ENCODE measurements at places on chromosomes 12 and 14. TPM values are rescaled to one million over a fixed set of nuclear protein-coding genes. Genes with fewer than 3 reads are reported as not detected.

Gene TGM1
- total RNA-seq = 5.7 TPM

Gene SLC16A7
- total RNA-seq = 39.7 TPM

Gene DTD2
- total RNA-seq = 16.7 TPM

Gene CBLN3
- total RNA-seq = 3.2 TPM

Gene RPGRIP1
- total RNA-seq = not detected

Gene DHRS2
- not detected for total RNA-seq

Gene SLC11A2
- 40.9 TPM for total RNA-seq

Gene TMEM253
- not detected for total RNA-seq

Gene CYP27B1
- total RNA-seq = 2.4 TPM

Gene KERA
- not detected for total RNA-seq

Gene GLIPR1L1
- not detected for total RNA-seq

Gene OR5AU1
- not detected for total RNA-seq

Gene CAPZA3
- not detected for total RNA-seq

Gene PTHLH
- not detected for total RNA-seq

Gene COX6A1
- total RNA-seq = 248 TPM

Gene ATN1
- 31.3 TPM for total RNA-seq

Gene HNRNPA1
- total RNA-seq = 1,247 TPM

Gene ARHGDIB
- 1,244 TPM for total RNA-seq

Gene PAN2
- total RNA-seq = 115 TPM

Gene IFT81
- 1.7 TPM for total RNA-seq

Gene CBX5
- total RNA-seq = 113 TPM

Gene TMEM121
- total RNA-seq = 8.1 TPM

Gene KRT71
- not detected for total RNA-seq

Gene DAO
- total RNA-seq = not detected

Gene GARIN6
- not detected for total RNA-seq

Gene KRT72
- 0.65 TPM for total RNA-seq

Gene KRT1
- not detected for total RNA-seq

All from activated naive CD8-positive, alpha-beta T cell treated with anti-CD3 and anti-CD28 coated beads, Interleukin-2, amount 10 ng/mL, durations not matched to agents 7 days and 5 days (primary cell).